Fibroblast of lung (primary cell): ENCODE measurements at places on chromosomes 6 and 20. TPM values are rescaled to one million over a fixed set of nuclear protein-coding genes. Genes with fewer than 3 reads are reported as not detected.
A peak's percentile ranks its signal among the peaks of the same experiment; 100 is the strongest.

DNA sequence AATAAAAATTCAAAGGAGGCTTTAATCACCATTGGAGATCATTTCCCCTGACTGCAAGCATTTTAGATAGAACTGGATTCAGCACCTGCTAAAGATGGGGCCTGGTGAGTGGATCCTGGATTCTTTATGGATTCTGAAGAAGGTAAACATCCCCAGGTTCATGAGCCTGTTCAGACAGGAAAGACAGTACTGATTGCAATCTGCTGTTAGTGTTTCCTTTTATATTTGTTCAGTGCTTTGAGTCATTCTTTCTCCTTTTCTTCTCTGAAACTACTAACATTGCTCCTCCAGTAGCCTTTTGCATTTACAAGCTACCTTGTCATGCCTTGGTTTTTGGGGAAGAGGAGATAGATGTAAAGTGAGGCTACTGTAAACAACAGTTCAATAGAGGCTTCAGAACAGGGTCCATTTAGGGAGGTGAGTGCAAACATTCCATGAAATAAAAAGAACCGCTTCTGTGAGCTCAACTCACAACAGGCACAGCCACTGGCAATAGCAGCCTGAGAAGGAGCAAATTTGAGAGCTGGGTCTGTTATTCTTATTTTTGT lies 66.4 kb upstream of the PRL start:
- no peak for DNase-seq

DNA sequence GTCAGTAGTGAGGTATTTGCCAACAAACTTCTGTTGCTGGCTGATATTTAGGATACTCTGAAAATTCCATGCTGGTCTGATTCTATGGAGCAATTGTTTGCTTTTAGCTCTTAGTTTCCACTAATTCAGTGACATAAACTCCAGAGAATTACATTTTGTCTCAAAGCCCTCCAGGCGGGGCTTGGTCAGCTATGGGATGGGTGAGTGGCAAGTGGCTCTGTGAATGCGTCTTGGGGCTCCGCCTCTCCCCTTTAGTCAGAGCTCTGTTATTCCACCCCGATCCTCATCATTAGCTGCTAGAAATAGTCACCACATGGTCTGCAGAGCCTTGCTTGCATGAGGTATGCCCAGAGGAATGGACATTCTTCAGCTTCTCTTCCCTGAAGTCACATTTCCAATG lies 540.6 kb downstream of the QKI start:
- peak; percentile 97 for DNase-seq

GRCh38 chr6:46490425-46491200 lies 636 bp downstream of the RCAN2 start:
- no peak for DNase-seq

- no peak for DNase-seq
These were observed 145.9 kb downstream of the GJA1 start for GRCh38 chr6:121581327-121581726.

- DNase-seq, result no peak
These were observed 40.2 kb downstream of the CNBD2 start for GRCh38 chr20:36008461-36009035.

GRCh38 chr6:26187981-26188635 lies 100.9 kb downstream of the HFE start:
- peak; percentile 68 for DNase-seq

DNA sequence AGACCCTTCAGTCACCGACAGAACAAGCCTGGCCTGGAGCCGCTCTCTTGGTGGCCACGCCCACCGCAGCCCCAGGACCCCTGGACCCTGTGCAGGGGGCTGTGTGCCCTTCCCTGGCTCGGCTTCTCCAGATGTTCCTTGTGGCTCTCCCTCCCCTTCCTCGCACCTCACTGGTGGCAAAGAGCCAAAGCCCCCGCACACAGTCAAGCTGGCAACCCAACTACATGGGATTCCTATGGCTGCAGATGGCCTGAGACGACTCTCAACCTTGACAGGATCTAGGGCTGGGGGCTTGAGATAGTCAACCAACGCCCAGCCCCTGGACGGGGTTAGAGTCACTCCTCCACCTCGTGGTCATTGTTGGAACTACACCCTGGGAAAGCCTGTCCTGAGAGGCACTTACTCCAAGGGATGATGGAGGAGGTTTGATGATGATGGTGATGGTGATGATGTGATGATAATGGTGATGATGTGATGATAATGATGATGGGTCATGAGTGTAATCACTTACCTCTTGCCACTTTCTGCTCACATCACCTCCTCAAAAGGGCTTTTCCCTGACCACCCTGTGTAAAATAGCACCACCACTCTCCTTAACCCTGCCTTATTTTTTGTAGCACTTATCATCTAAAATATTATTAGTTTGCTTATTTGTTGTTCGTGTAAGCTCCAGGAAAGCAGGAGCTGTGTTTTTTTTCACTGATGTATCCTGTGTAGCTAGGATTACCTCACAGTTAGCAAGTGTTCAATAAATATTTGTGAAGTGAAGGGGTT lies 278.4 kb downstream of the LRFN2 start:
- peak; percentile 4 for DNase-seq

DNA sequence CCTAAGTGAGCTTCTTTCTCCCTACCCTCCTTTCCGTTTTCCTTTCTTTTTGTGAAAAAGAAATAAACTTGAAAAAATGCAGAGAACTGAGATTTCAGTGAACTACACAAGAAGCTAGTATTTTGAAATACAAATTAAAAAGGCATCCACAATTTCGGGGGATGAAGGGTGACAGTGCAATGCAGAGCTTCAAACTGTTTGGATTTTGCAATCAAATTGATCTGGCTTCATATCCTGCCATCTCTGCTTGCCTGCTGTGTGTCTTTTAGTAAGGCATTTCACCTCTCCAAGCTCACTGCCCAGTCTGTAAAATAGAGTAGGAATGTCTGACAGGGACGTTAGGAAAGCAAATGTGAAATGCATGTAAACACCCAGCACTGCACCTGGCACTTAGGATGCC lies 258.0 kb downstream of the HACE1 start:
- DNase-seq, result no peak

GRCh38 chr6:99165838-99166237 lies 183.6 kb downstream of the FAXC start:
- no peak for DNase-seq

DNA sequence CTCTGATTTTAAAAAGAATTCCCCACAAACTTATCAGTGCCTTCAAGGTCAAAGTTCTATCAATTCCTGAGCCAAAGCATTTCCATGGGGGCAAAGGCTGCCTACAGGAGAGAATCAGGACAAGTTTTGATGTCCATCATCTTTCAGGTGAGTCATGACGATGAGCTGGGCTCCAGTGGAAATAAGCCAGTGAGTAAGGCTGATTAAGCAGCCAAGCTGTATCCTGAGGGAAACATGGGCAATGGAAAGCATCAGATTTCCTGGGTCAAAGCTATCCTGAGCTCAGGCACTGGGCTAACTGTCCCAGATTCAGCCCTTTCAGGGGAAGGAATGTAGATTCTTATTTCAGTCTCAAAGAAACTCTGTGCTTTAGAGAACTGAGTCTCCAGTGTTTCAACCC lies 377.4 kb downstream of the CD109 start:
- DNase-seq, result peak; percentile 62

- no peak for DNase-seq
These were observed 51.6 kb upstream of the OGFRL1 start for GRCh38 chr6:71236926-71237434.

DNA sequence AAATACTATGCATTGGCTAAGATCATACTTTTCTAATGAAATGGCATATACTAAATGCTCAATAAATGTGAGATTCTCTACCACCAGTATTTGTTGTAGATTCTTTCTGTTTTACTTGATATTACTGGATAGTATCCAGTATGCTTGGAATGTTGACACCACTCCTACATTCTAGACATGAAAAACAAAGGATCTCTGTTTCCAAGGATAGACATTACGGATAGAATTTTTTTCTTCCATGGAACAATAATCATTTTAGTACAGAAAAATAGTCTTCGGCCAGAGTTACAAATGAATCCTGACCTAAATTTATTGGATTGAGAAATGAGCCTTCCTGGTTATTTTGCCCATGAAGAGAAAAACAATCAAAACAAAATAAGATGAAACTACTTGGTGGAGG lies 258.2 kb upstream of the NT5E start:
- DNase-seq, result no peak

GRCh38 chr20:13865156-13865555 lies 80.3 kb downstream of the NDUFAF5 start:
- DNase-seq, result no peak

DNA sequence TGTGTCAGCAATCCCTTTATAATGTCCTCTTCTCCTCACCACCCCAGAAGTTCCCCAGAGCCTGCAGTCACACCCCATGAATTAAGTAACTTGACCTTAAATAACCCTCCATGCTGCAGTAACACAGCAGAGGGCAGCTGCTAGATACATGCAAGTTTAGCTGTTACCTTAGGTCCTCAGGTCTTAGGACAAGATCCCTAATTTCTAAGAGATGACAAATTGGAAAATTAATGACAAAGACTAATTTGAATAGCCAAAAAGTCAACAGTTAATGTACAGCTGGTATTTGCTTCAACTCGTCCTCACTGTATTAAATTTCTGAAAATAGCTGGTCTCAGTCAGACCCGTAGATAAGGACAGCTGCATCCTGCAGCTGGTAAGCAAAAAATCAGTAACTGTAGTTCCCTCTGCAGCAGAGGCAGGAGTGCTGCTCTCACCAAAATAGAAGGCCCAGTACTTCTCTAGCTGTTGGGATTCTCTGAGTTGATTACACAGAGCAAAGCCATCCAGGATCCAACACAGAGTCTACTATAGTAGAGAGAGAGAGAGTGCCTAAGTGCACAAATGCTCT lies 62.4 kb downstream of the TNFRSF21 start:
- peak; percentile 50 for DNase-seq

GRCh38 chr6:25165800-25166199 lies 113.4 kb upstream of the CARMIL1 start:
- no peak for DNase-seq

DNA sequence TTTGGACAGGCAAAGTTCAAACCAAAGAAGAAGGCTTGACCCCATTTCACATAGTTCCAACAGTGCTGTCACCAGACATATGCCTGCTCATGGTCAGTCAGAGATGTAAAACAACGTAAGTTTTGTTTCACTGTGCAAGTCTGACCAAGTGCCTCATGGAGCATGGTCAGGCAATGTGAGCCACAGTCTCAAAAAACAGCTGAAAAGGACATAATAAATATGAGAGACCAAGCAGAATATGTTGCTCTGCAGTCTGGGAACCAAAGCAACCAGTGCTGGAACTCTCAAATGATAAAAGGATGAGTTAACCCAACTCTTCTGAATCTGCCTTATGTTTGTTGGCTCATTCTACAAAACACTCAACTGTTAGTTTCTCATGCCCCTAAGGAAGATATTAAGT lies 39.9 kb upstream of the DST start:
- no peak for DNase-seq

DNA sequence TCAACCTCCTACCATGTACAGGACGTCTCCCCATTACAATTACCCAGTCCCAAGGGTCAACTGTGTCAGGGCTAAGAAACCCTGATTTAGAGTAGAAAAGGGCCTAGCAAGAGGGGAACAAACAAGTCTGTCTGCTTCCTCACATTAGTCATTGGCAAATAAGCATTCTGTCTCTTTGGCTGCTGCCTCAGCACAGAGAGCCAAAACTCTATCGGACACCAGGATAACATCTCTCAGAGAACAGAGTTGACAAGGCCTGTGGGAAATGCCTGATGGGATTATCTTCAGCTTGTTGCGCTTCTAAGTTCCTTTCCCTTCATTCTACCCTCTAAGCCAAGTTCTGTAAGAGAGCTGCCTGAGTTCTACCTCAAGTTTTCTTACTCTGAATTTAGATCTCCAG lies 19.0 kb upstream of the VSX1 start:
- no peak for DNase-seq

DNA sequence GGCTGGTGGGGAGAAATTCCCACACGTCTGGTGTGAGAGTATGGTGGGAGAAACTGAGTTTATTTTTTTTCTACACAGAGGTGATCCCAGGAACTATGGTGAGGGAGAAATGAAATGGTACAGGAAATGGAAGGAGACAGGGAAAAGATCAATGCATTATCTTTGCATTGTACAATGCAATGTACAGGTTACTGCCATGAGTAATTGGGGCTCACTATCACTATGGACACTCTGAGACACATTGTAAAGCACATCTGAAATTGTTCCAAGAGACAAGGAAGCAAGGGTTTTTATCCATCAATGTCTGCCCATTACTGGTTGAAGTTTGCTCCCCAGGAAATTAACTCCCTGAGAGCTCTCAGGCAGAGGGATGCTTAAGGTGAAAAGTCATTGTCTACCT lies 21.7 kb upstream of the FAM184A start:
- no peak for DNase-seq

DNA sequence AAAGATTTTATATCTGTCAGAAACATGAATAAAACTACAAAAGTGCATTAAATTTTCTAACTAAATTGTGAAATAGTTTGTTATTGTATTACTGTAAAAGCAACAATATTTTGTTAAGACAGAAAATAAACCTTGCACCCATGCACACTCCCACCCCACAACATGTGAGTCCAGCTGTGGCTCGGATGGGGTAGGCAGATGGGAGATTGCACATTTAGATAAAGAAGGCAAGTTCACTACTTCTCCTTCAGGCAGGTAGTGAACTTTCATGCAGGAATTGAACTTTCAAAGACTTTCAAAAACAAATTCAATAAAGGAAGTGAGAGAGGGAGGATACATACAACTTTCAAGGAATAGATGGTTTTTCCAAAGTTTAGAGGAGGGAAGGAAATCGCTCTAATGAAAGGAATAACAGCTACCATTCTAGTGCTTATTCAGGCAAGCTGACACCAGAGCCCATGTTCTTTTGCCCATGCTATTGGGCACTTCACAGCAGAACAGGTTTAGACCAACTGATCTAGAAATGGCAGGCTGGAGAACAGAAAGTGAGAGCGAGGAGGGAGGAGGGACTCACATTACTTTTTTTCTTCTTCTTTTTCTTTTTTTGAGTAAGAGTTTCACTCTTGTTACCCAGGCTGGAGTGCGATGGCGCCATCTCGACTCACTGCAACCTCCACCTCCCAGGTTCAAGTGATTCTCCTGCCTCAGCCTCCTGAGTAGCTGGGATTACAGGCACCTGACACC lies 28.5 kb downstream of the SF3B5 start:
- DNase-seq, result no peak

- no peak for DNase-seq
These were observed 116.5 kb upstream of the COL21A1 start for GRCh38 chr6:56363796-56364430.

DNA sequence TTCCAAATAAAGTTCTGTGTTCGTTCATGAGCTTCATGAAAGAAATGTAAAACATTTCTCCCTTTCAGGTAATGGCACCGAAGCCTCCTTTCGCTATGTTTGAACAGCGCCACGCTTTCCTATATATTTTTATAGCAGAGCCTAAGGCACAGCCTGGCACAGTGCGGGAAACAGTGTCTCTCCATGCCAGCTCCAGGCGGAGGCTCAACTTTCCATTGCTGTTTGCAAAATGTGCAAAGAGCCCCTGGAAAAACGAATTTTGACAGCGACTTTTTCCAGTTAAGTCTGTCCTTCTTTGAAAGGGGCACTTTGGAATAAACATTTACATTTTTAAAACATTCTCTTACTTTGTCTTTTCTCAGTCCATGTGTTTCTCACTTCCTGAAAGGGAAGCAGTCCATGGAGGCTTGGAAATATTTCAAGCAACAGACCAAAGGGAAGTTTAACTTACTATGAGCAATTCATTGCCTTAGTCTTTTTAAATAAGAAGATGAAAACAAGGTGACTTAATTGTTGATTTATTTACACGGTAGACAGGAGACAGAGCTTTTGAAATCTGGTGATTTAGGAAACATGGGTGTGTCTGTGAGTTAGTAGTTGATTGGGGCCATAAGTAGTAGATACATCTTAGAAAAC lies 769 bp downstream of the CCN6 start:
- no peak for DNase-seq

GRCh38 chr6:24477070-24477469 lies 12.3 kb downstream of the GPLD1 start:
- no peak for DNase-seq

BHLHE23 gene
- polyA plus RNA-seq, result not detected in 2 replicates

DEFB128 gene
- polyA plus RNA-seq, result not detected in 2 replicates

NFS1 gene
- polyA plus RNA-seq, result 34.7 and 37.7 TPM in 2 replicates
